SHP77 treated with DMSO at 0.1 percent for 48 hours (cell line): ENCODE measurements at places on chromosomes 11 and 22.

DNA sequence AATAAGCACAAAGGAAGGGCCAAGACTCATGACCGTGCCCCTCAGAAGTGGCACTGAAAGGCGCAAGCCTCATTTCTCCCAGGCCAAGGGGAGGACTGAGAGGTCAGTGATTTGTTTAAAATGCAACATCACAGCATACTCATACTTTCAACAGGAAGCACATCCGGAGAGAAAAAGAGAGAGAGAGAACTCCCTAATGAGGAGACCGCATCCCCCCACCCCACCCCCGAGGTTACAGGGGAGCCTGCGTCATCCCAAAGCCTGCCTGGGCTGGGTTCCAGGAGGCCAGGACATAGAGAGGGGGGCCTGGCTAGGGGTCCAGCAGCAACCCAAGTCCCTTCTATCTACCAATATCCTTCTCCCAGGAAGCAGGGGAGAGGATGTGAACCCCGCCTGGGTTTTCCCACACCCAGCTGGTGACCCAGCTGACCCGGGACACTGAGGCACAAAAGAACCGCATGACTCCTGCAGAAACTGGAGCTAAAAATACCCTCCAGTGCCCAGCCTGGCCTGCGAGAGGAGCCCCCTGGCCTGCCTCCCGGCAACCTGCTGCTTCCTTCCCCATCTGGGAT is 3.8 kb downstream of the CSNK1E start:
- DNase-seq: no peak

DNA sequence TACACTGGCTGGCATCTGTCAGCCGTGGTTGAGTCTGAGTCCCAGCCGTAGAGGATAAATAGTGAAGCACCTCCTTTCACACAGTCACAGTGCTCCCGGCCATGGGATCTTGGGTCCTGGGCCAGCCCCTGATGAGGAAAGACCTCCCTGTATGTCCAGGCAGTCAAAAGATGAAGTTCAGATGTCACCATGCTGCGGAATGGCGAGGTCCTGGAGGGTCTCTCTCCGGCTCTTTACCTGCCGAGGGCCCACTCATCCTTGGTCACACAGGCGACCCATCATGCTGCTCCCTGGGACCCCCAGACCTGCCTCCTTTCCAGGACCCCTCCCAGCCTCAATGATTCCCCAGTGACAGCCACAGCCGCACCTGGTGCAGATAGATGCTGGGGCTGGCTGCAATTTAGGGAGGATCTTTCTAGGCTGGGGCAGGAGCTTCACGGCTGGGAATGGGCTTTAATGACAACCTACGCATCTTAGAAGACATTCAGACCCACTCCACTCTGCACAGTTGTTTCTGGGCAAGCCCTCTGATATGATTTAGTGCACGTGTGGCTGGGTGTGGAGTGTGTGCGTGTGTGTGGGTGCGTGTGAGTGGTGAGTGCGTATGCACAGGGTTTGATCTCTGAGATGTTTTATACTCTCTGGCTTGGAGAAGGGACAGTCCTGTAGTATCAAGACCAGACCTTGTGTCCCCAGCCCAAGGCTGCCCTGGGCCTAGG is 79.7 kb downstream of the FBLN1 start:
- no peak for DNase-seq

GRCh38 chr11:76601272-76601671 is 69.3 kb downstream of the LRRC32 start:
- no peak for DNase-seq

DNA sequence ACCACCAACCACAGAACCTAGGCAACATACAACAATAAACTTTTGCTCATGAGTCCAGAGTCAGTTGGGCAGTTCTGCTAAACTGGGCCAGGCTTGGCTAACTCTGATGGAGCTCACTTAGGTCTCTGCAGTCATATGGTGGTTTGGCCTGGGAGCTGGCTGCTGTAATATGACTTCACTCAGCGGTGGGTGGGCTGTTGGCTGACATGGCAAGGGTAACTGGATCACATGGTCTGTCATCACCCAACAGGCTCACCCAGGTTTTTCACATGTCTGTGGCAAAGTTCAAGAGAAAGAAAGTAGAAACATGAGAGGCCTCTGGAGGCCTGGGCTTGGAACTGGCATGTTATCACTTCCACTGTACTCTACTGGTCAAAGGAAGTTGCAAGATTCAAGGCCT is 43.2 kb upstream of the CLMP start:
- DNase-seq: no peak

DNA sequence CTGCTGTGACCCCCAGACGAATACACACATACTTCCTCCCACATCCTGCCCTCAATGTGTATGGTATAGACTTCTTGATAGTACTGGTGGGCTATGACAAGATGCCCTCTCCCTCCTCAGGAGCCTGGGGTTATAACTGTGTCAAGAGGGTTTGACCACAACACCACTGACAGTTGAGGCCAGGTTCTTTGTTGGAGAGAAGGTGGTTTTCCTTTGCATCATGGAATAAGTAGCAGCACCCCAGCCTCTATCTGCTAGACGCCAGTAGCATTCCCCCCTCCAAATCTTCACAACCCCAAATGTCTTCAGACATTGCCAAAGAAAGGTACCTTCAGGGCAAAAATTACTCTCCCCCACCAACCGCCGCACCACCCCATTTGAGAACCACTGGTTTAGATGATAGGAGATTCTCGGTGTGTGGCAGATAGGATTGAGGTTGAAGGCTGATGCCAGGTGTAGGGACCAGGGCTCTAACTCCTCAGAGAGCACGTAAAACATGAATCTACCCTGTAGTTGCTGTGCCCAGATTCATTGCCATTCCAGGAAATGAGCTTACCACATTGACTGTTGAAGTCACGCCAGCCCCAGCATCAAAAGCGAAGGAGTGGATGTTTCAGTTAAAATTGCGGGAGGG is 5.5 kb upstream of the MYO18B start:
- DNase-seq: no peak

DNA sequence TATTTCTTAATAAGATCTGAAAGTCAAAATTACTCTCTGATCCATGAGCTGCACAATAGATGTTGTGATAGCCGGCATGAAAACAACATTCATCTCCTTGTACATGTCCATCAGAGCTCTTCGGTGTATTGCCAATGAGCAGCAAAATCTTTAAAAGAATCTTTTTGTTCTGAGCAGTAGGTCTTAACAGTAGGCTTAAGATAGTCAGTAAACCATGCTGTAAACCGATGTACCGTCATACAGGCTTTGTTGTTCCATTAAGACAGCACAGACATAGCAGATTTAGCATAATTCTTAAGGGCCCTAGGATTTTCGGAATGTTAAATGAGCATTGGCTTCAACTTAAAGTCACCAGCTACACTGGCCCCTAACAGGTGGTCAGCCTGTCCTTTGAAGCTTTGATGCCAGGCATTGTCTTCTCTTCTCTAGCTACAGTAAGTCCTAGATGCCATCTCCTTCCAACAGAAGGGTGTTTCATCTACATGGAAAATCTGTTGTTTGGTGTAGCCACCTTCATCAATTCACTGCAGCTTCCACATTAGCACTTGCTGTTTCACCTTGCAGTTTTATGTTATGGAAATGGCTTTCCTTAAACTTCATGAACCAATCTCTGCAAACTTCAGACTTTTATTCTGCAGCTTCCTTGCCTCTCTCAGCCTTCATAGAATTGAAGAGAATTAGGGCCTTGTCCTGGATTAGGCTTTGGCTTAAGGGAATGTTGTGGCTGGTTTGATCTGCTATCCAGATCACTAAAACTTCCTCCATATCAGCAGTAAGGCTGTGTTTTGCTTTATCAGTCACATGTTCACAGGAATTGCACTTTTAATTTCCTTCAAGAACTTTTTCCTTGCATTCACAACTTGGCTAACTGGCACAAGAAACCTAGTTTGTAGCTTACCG is 28.4 kb downstream of the RRP8 start:
- DNase-seq: no peak

DNA sequence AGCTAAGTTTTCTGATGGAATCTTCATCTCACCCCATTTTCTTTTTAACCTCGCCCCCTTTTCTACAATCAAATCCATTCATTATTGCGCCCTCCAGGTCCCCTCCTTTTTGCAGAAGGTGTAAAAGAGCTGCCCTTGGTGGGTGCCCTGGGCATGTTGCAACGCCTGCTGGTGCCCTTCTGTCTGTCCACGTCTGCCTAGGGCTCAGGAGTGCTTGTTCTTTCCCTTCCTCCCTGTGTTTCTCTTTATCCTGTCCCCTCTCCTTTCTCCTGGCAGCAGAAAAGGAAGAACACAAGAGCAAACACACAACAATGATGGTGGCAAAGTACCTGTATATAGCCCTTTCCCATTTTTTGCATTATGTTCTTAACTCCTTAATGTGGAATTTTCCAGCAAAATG is 6.2 kb upstream of the TLCD5 start:
- DNase-seq: no peak

GRCh38 chr11:18650353-18650752 is 16.2 kb upstream of the SPTY2D1 start:
- no peak for DNase-seq

DNA sequence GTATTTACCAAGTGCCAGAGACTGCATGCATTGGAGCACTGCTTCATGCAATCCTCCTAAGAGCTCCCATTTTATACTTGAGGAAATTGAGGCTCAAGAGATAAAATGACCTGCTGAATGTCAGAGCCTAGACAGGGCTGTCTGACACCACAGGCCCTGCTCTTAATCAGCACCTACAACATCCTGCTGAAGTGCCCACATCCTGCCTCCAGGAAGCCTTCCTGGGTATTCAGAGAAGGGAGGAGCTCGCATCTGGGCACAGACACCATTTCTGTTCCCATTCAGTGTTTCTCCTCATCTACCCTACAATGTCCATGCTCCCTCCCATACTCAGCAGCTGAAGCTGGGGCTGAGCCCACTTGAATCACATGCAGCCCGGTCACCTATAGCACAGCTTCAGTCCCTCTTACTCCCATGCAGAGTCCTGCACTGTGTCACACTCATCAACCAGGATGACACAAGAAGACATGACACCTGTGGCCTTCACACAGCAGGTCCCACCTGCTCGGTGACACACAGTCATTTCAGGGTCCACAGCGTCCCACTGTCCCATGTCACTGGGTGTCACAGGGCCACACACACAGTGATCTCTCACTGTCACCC is 53.1 kb downstream of the PDE2A start:
- no peak for DNase-seq

- no peak for DNase-seq
Observed at GRCh38 chr11:2219318-2220017, 47.9 kb upstream of the TH start.

DNA sequence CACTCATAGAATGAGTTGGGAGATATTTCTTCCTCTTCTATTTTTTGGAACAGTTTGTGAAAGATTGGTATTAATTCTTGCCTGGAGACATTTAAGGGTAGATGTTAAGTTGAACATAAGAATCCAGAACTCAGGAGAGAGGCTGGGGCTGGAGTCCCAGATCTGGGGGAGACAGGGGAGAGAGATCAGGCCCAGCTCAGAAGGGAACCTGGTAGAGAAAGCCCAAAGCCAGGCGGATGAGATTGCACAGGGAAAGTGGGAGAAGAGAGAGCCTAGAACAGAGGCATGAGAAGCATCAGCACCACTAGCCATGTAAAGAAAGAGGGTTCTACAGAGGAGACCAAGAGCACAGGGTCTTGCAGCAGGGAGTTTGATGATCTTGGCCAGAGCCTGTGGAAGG is 13.0 kb upstream of the GNAZ start:
- DNase-seq: no peak

- no peak for DNase-seq
Observed at GRCh38 chr11:101466352-101466751, 117.5 kb downstream of the TRPC6 start.

DNA sequence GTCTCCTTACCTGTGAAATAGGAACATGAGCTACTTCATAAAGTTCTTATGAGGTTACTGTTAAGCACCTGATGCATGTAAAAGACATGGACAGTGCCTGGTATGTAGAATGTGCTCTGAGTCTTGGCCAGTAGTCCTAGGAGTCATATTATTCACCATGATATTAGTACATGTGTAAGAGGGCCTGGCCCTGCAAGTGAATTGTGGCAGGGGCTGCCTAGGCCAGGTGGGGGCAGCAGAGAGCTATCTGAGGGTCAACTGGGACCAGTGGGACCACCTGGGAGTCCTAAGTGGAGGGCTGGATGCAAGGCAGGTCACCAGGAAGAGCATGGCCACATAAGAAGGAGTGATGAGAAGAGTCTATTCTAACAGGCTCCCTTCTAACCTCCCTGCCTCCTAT is 529.5 kb downstream of the SOX6 start:
- no peak for DNase-seq

- DNase-seq: no peak
Observed at GRCh38 chr11:9448576-9449352, 12.0 kb upstream of the ZNF143 start.

DNA sequence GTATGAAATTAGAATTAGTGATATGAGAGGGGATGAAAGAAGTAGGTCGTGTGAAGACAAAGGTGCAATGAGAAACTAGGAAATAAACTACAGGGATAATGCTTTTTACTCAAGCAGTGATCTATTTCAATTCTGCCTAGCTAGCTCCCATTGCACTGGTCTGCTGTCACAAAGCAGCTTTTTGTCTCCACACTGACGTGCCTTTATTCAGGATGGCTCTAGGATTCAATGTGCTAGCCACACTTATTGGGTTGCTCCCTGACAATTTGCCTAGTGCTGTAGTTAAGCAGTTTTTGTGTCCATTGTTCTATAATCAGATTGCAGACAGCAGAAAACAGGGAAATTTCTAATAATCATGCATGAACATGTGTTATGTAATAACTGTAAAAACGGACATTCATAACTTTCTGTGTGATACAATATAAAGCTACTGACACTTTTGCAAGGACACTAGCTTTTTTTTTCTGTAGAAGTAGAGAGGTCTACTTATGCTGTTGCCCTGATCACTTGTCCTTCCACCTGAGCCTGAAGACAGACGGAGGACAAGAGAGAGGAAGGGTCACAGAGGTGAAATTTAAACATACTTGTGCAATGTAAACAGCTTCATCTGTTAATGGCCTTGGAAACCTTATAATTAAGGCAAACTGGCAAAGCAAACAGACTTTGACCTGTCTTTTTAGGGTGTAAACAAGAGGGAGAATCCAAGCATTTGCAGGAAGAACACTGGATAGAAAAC is 269.6 kb downstream of the LRRC4C start:
- DNase-seq: no peak

- no peak for DNase-seq
Observed at GRCh38 chr22:48342732-48343131, 1484.9 kb downstream of the BRD1 start.

GRCh38 chr22:39925273-39925672 is 24.4 kb downstream of the GRAP2 start:
- DNase-seq: no peak

GRCh38 chr11:117456027-117456720 is 128.5 kb downstream of the CEP164 start:
- DNase-seq: no peak

DNA sequence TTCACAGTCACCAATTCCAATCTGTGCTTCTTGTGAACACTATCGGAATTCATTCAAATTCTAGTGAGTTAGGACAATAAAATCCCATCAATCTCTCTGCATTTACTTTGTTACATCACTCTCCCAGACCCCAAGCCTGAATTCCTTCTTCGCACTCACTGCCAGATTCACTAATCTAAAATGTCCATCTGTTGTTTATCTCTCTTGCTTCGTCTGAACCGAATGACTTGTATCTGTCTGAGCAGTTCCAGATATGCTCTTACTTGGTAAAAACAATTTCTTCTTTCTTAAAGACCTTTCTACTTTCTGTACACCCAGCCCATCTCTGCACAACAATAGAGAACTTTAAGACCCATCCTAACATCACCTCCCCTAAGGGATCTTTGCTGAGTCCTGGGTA is 7.0 kb downstream of the MMP10 start:
- DNase-seq: no peak
